Fibroblast of skin of left biceps (primary cell): ENCODE measurements at places on chromosomes 5 and 9.

- no peak for DNase-seq
Measured at GRCh38 chr5:74888117-74888516, 21.9 kb upstream of the FAM169A start.

- DNase-seq: peak; percentile 9
Measured at GRCh38 chr9:98087420-98088354, 31.2 kb downstream of the NANS start.

- no peak for DNase-seq
Measured at GRCh38 chr5:14357441-14357840, 214.3 kb downstream of the TRIO start.

- peak; percentile 12 for DNase-seq
Measured at GRCh38 chr9:29691758-29692407, 2118.6 kb upstream of the C9orf72 start.

DNA sequence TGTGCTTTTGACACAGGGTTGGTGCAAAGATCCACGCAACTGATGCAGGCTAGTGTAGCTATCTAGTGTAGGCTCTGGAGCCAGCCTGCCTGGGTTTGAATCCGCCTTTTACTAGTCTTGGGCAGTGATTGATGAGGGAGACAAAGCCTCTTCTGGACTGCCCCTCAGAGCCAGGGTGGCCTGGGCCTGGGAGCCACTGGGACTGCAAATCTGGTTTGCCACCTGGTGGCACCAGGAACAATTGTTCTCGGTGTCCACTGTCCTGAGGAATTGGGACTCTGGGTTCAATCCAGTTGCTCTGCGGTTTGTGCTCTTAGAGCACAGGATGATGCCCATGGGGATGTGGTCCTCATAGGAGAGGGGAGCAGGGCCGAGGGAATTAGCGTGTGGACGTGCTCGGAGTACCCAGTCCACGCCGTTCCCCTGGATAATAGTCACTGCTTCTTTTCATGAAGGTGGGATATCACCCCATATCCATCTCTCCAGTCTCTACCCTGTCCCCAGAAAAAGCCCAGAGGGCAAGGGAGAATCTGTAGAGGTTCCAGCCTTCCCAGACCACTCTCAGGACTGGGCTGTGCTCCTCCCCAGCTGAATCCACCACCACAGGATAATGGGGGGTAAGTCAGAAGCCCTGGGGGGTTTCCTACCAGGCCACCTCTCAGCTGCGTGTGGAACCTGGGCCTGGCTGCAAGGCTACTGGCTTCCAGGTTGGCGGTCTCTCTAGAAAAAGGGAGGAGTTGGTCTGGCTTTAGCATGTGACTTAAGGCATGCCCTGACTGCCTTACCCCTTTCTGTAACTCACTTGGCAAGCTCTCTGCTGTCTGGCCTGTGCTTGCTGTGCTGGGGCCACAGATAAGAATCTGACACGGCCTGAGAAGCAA is 1.9 kb downstream of the B4GALT7 start:
- DNase-seq: no peak

- DNase-seq: no peak
Measured at GRCh38 chr5:29001666-29002065, 1963.3 kb upstream of the CDH9 start.

- no peak for DNase-seq
Measured at GRCh38 chr5:112386766-112387165, 32.3 kb downstream of the EPB41L4A start.

DNA sequence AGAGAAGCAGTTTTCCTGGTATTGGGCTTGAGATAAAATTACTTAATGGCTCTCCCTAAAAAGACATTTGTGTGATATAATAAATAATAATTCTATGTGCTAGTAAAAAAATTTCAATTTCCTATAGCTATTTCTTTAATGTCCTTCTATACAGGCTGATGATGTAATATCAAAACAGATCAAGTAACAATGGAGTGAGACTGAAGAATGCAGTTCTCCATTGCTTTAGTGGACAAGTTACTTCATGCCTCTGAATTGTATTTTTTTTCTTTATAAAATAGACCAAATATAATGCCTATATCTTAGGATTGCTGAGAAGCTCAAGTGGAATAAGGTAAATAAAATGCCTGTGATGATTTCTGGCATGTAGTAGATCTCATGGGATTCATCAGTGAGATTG is 35.6 kb upstream of the NEURL1B start:
- DNase-seq: no peak

- no peak for DNase-seq
Measured at GRCh38 chr5:26003966-26004365, 1034.4 kb downstream of the CDH9 start.

- no peak for DNase-seq
Measured at GRCh38 chr5:5887833-5888232, 465.4 kb downstream of the ICE1 start.

DNA sequence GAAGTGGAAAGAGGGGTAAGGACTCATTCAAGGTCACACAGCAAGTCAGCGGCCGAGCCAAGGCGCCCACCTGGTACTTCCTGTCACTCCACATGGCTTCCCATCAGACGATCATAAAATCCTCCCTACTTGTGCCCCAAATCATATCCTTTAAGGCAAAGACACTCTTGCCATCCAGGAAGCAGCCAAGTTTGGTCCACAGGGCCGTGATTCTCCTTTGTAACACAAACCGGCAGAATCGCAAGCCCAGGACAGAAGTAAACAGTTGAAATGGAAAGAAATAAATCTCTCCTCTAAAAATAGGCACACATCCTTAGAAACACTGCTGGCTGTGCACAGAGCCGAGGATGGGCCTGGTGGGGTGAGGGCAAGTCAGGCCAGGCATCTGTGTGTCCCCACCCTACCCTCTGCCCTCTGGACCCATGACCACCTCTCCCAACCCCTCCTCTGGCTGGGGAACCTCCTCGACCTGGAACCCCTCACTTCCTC is 30.5 kb downstream of the TMOD1 start:
- DNase-seq: no peak

- no peak for DNase-seq
Measured at GRCh38 chr5:149298842-149299404, 27.3 kb downstream of the AFAP1L1 start.

- DNase-seq: no peak
Measured at GRCh38 chr5:173243831-173244305, 8.9 kb upstream of the NKX2-5 start.

- no peak for DNase-seq
Measured at GRCh38 chr5:177362610-177363507, 5.1 kb downstream of the RGS14 start.

DNA sequence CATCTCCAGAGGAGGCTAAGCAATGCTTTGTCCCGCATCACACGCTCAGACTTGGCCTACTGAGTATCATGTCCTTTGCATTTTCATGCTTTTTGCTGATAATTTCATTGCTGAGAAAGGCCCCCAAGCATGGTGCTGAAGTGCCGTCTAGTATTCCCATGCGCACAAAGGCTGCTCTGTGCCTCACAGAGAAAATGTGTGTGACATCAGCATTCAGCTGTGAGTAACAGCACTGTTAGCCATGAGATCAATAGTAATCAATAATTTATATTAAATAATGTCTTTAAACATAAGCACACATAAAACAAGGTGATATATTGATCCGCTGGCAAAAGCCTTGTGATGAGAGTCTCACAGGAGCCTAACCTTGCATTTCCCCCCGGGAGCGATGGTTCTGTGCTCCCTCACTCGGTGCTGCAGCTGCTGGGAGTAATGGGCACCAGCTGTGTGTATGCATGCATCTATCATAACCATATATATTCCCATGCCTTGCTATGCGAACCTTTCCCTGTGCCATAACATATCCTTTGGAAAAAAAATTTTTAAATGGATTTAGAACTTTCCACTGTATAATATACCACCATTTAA is 50.4 kb upstream of the RNF130 start:
- DNase-seq: no peak

GRCh38 chr9:122252796-122253195 is 11.8 kb downstream of the RBM18 start:
- DNase-seq: no peak

DNA sequence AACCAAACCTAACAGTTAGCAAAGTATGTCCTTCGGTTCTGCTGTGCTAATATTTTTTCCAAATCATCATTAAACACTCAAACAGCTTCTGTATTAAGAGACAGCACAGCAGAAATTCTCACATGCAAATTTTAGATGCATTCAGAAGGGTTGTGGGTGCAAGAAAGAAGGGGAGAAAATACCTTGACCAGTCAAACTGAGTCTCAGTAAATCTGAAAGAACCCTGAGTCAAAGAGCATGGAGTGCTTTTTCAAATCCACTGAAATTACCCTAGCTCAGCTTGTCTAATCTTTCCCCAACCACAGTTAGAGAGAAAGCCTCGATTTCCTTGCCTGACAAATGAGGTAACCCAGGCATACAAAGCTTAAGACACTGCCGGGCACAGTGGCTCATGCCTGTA is 55.1 kb downstream of the RETREG1 start:
- no peak for DNase-seq

GRCh38 chr5:158621391-158621790 is 478.3 kb downstream of the EBF1 start:
- DNase-seq: peak; percentile 74

- no peak for DNase-seq
Measured at GRCh38 chr5:79074641-79075040, 5.1 kb downstream of the BHMT2 start.

- no peak for DNase-seq
Measured at GRCh38 chr5:40955313-40955712, 46.0 kb downstream of the C7 start.

DNA sequence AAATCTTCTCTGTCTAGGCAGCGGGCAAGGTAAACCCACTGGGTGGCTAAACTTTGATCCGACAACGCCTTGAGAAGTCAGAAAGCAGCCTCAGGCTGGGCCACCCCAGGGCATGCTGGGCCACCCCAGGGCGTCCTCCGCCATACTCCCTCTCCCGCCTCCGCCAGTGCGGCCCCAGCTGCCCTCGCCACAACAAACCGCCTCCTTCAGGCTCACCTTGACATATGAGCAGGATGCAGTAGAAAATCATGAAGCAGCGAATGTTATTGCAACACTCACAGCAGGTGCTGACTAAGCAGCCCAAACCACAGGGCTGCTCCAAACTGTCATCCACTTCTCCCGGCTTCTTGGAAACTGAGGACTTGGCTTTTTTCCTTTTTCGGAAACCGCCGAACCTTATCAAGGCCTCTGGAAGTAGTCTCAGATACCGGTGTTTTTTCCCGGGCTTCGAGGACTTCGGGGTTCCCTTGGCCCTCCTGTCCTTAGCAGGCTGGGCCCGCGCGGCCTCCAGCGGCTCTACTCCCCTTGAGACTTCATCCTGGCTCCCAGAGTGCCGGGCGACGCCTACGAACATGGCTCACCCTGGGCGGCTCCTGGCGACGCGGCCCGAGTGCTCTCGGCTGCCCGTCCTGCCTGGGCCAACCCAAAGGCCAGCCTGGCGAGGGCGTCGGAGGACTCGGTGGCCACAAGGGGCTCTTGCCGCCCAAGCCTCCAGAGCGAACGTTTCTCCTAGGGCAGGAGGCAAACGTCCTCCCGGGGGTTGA is at the start of gene SLCO6A1:
Gene SLCO6A1, minus strand, starts transcription at position 731 of the 764 bp plus-strand sequence. Its CDS starts 157 bp downstream, at position 574.
- no peak for DNase-seq

DNA sequence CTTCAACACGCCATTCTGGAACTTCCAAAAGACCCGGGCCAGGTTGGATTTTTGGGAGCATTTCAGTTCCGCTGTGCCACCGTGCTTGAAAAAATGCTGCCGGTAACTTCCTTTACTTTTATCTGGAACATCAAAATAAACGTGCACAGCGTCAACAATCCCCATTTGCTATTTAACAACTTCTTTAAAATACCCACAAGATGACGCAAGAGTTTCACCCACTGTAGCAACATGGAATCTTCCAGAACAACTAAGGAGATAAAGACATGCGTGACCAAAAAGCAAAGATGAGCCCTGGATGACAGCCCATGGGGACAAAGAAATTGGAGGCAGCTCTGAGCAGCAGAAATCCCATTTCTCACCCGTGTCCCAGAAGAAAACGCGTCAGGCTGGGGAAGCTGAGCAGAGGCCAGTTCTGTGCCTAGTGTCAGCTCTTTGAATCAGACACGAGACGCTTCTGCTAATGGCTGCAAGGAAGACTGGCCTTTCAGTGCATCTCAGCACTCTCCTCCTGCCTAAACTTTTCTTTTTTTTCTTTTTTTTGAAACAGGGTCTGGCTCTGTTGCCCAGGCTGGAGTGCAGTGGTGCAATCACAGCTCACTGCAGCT is 61.3 kb downstream of the SECISBP2 start:
- no peak for DNase-seq

GRCh38 chr5:88606173-88606572 is 276.8 kb downstream of the MEF2C start:
- DNase-seq: no peak

DNA sequence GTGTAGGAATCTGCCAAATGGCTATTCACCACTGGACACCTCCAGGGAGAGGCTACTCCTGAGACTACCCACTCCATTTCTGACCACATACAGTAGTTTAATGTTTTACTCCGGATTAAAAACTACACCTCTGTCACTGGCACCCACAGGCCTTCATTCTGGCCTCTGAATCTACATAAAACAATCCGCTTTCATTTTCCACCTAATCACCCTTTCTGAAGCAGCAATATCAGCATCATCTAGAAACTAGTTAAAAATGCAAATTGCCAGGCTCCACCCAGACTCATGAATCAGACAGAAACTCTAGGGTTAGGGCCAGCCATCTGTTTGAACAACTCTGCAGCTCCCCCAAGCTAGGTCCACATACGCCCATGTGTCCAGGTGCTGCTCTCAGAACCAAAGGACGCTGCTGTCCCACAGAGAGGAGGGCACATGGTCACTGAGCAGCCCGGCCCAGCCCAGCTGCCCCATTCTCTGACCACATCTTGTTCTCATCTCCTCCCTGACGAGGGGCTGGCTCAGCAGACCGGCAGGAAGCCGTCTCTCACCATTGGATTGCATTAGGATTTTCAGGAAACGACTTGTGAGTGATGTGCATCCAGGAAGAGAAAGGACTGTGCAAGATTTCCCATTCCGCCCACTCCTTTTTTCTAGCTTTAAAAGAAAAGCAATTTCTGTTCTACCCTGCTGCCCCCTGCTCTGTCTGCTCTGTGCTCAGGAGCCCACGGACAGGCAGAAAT is 34.7 kb downstream of the ADAM19 start:
- no peak for DNase-seq

- DNase-seq: no peak
Measured at GRCh38 chr5:134053314-134053839, 48.6 kb upstream of the VDAC1 start.

- no peak for DNase-seq
Measured at GRCh38 chr9:126275386-126276001, 51.1 kb upstream of the MVB12B start.

GRCh38 chr5:173670791-173671120 is 54.3 kb upstream of the BOD1 start:
- no peak for DNase-seq

DNA sequence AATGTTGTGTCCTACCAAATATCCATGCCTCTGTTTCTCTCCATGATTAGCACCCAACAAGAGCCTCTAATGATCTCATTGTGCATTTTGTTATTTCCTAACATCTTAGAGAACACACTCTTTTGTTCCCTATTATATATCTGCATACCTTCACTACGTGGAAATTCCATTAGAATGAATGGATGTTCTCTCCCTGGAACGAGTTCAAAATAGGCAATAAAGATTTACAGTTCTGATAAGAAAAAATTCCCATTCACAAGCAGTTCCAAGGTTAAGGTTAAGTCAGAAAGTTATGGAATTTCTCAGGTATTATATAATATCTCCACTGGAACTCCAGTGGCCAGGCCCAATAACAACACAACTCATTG is 83.7 kb downstream of the TRPM6 start:
- DNase-seq: no peak
